ENCODE measurements at places on chromosomes 6 and 20.

DNA sequence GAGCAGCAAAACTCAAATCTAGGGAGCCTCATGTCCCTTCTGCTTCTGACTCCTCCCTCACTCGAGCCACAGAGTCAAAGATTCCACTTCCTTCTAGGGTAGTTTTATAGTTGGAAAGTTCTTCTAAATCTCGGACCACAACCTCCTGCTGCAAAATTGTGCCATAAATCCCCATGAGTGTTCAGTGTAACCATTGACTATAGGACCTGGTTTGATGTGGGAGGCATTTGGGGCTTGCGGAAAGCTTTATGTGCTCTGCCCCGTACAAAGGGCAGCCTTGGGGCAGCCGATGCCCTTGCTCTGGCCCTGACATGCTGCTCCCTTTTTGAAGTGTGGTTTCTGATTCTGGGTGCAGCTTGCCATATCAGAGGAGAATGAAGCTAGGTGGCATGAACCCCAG, 43.6 kb upstream of the IER3 start:
- no peak for DNase-seq

DNA sequence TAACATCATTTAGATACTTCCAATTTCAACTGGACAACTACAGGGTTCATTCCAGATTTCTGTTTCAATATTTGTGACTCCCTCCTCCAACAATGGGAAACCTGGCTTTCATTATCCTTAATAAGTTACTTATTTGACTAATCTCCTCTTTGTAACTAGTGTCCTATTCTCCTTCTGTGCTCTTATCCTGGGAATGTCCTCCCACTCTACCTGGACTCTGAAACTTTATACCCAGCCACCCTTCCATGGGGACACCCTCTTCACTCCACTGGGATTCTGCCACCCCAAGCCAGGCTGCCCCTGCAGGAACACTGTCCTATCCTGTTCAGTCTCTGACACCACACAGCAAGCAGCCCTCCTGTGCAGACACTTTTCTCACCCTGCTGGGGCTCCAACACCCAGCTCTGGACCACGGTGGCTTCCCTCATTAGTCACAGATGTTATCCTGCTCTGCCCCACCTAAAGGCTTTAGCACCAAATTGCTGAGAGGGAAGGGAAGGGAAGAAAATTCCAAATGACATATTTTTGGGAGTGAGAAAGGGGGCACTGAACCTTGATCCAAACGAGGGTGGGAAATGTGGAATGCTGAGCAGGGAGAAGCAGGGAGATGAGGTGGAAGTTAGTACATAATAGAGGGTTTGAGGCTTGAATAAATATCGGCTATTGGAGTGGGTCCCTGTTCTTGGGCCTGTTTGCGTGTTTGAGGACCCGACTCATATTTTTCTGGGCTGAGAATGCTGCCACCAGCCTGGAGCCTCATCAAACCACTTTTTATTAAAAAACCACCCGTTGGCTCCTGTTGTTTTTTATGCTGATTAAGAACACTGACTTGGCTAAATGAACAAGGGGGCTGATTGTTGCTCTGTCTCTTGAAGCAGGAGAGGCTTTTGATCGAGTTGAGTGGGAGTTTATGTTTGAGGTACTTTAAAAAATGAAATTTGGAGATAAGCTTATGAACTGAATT, 54.0 kb upstream of the AKIRIN2 start:
- no peak for DNase-seq

GRCh38 chr6:16168858-16169257, 40.0 kb downstream of the MYLIP start:
- no peak for DNase-seq

DNA sequence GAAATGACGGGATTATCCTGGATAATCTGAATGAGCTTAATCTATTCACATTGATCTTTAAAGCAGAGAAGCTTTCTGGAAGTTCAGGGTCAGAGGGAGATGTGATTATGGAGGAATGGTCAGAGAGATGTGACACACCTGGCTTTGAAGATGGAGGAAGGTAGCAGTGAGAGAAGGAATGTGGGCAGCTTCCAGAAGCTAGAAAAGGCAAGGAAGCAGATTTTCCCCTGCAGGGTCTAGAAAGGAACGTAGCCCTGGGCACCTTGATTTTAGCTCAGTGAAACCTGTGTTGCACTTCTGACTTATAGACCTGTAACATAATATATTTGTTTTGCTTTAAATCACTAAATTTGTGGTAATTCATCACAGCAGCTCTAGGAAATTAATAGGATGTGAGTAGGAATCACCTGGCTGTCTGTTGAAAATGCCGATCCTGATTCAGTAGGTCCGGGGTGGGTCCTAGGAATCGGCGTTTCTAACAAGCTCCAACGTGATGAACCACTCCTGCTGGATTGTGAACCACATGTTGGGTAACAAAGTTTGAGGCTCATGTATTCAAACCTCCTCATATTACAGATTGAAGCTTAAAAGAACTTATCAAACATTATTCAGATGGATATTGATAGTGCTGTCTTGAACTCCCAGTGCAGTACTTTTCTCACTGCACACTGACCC, 157.0 kb downstream of the GJA1 start:
- no peak for DNase-seq

DNA sequence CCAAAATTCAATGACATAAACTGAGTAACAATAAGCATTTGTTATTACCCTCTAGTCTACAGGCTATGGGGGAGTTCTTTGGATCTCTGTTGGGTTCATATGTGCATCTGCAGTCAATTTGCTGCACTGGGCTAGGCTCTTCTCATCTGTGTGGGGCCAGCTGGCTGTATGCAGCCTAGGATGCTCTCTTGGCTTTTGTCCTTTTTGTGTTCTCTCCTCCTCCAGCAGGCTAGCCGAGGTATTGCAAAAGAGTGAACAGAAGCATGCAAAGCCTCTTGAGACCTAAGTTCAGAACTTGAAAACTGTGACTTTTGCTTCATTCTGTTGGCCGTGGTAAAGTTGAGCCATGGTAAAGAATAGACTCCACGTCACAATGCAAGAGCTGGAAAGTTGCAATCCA, 62.8 kb upstream of the FOXO3 start:
- no peak for DNase-seq

DNA sequence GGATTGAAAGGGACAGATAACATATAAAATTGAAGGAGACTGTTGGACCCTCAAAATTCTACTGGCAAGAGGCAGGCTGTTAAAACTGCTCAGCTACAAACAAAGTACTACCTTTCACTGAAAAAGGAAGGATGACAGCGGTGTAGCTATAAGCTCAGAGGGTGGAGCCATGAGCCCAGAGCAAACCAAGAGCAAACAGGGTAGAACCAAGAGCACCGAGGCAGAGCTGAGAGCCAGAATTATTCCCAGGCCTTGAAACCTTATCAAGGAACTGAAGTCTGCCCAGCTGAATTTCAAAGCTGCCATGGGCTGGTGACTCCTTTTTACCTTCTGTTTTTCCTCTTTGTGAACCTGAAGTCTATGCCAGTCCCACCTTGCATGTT, 74.7 kb upstream of the SLC4A11 start:
- no peak for DNase-seq

DNA sequence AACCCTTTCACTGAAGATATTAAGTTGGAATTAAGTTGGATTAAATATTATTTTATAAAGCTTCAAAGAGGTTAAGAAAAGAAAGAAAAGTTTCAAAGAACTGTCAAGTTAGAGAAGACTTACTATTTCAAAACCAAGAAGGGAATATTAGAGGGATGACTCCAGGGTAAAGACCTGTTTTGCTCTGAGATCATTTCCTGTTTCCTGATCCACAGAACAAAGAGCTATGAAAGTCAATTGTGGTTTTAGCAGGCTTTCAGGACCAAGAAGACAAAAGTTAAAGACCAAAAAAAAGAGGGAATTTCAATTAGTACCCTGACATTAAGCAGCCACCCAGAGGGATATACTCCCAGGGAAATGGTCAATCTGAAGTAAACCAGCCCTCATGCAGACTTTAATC, 19.4 kb downstream of the ESF1 start:
- DNase-seq: no peak

DNA sequence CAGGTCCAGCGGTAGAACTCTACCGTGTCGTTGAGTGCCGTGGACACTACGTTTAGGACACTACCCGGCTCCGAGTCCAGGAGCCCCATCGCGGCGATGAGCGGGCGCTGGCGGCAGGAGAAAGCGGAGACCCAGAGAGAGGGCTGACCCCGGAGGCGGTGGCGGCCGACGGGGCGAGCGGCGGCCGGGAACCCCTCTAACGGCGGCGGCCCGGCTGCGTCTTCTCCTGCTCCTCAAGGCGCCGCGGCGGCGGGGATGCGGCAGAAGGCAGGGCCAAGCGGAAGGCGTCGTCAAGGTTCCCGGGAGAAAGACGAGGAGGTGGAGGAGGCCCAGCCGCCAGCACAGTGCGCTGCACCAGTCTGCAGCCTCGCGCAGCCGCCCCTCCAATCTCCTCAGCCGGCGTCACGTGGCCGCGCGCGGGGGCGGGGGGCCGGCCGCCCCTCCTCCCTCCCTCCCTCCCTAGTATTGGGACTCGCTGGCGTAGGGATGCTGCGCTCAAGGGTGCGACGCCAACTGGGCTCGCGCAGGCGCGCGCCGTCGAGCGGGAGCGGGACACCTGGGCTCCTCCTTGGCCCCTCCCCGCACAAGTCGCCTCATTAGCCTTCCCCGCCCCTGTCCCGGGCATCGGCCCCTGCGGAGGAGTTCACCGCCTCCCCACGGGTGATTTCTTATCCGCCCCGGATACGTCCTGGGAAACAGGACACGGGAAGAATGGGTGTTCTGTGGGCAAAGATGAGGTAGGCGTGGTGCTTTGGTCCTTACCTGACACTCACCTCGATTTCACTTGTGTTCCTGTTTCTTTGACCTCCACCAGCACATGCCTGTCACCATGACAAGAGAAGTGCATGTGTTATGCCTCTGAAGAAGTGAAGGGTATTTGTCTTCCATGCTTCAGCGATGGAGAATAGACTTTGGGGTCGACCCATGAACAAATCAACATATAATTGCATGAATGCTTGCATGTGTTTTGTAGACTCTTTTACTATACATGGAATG, at the start of gene ELOVL4:
Gene ELOVL4, minus strand, starts transcription at position 363 of the 996 bp plus-strand sequence. Its CDS starts 274 bp downstream, at position 89.
- peak; percentile 19 for DNase-seq
